AG04450 (cell line): ENCODE measurements at places on chromosomes 16 and 17.

DNA sequence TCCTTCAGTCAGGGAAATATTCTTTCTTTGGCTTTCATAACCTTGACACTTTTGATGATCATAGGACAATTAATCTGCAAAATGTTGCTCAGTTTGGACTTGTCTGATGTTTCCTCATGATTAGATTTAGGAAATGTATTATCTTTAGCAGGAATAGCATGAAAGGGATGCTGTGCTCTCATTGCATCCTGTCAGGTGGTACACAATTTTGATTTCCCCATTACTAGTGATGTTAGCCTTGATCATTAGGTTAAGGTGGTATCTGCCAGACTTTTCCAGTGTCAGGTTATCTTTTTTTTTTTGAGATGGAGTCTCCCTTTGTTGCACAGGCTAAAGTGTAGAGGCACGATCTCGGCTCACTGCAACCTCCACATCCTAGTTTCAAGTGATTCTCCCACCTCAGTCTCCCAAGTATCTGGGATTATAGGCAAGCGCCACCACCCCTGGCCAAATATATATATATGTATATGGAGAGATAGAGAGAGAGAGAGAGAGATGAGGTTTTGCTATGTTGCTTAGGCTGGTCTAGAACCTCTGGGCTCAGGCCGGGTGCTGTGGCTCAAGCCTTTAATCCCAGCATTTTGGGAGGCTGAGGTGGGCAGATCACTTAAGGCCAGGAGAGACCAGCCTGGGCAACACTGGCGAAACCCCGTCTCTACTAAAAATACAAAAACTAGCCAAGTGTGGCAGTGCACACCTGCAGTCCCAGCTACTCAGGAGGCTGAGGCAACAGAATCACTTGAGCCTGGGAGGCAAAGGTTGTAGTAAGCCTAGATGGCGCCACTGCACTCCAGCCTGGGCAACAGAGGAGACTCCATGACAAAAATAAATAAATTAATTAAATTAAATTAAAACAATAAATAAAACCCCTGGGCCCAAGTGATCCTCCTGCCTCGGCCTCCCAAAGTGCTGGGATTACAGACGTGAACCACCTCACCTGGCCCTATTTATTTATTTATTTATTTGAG, 15.8 kb upstream of the CAVIN1 start:
- no peak for DNase-seq

DNA sequence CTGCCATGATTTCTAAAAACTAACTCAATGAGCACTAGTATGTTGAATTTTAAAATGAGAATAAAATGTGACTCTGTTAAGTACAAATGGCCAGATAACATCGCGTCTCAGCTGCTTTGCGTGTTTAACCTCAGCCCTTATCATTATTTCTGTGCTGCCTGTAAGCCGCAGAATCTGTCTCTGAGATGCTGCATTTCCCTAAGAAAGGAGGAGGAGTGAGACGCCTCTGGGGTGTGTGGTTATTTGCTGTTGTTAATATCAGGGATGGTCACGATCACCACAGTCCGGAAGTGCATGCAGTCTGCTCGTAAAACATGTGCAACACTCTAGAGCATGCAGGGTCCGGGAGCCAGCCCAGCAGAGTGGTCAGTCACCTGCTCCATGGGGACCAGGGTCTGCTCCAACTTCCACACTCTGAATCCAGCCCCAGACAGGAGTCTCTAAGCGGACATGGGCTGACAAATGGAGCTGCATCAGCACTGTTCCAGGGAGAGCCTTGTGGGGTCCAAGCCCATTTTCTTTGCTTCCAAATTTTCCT, 342.5 kb downstream of the MAF start:
- DNase-seq, result no peak

- no peak for DNase-seq
Measured at GRCh38 chr16:70678898-70679670, 6.8 kb downstream of the MTSS2 start.

DNA sequence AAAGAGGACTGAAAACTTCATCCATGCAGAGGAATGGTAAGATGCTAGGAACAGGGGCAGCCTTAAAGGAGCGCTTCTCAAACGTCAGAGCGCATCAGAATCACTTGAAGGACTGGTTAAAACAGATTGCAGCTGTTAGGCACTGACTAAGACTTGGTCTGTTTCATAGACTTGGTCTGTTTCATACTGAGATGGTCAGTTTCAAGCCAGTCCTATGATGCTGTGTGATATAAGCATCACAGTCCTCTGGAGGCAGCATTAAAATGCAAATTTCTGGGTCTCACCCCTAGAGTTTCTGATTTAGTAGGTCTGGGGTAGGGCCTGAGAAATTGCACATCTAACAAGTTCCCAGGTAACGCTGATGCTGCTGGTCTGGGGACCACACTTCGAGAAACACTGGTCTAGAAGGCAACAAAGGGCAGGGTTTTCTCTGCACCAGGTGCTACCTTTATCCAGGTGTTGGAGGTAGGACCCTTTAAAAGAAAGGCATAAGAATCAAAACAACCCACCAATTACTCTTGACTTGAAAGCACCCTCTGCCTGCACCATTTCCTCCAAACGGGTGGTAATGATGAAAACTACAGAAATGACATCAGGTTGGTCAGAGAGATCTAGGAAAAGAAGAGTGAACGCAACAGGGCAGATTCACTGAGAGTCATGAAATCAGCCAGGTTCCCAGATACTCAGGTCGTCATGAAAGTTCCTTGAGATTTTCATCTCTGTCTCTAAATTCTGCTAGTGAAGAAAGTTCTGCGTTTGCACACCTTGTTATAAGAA, 95.0 kb upstream of the RCVRN start:
- DNase-seq, result no peak

GRCh38 chr17:21170809-21171208, 43.2 kb downstream of the TMEM11 start:
- no peak for DNase-seq
